ENCODE measurements at places on chromosomes 5 and 9.
A peak's percentile ranks its signal among the peaks of the same experiment; 100 is the strongest.

GRCh38 chr5:141617128-141617527, 1.7 kb downstream of the DIAPH1 start:
- no peak for DNase-seq

DNA sequence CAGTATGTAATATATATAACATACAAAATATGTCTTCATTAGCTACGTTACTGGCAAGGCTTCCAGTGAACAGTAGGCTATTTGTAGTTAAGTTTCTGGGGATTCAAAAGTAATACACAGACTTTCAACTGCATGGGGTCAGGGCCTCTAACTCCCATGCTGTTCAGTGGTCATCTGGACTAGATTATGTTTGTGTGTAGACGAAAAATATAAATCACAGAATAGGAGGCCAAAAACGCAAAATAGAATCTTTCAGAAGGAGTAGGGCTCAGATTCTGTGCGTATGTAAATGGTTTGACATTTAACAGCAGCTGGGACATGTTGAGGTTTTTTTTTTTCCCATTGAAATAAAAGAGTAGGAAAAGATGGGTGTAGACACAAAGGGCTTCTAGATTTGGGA, 1048.7 kb upstream of the WWC1 start:
- DNase-seq: no peak

GRCh38 chr9:131810351-131811170, 70.7 kb upstream of the RAPGEF1 start:
- DNase-seq: peak; percentile 16

GRCh38 chr9:78213712-78214111, 22.2 kb upstream of the CEP78 start:
- DNase-seq: peak; percentile 57

GRCh38 chr5:73719632-73720031, 93.6 kb downstream of the ARHGEF28 start:
- DNase-seq: no peak

- DNase-seq: no peak
These were observed 127.8 kb upstream of the RAPGEF1 start for GRCh38 chr9:131867611-131868192.

DNA sequence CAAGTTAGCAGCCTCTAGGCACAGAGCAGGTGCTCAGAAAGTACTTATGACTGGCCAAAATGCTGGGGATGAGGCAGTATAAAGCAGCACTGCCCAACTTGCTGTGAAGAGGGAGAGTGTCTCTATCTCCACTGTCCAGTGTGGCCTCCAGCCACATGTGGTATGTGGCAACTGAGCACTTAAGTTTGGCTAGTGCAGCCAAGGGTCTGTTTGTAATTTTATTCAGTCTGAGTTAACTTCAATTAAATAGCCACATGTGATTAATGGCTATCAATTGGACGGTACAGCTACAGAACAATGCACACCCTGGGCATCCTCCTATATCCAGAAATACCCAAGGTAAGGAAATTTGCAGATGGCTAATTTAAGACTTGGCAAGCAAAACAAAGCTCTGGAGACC, 26.9 kb downstream of the ROR2 start:
- DNase-seq: no peak

- no peak for DNase-seq
These were observed 533.1 kb downstream of the NTRK2 start for GRCh38 chr9:85202596-85202995.

DNA sequence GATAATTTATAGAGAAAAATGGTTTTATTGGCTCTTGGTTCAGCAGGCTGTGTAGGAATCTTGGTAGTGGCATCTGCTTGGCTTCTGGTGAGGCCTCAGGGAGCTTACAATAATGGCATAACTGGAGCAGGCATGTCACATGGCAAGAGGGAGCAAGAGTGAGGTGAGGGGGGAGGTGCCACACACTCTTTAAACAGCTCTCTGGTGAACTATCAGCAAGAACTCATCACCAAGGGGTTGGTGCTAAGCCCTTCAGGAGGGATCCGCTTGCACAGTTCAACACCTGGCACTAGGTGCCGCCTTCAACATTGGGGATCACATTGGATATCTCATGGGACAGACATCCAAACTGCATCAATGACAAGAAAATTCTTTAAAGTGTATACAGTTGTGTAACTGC, 10.5 kb downstream of the GPBP1 start:
- peak; percentile 54 for DNase-seq

DNA sequence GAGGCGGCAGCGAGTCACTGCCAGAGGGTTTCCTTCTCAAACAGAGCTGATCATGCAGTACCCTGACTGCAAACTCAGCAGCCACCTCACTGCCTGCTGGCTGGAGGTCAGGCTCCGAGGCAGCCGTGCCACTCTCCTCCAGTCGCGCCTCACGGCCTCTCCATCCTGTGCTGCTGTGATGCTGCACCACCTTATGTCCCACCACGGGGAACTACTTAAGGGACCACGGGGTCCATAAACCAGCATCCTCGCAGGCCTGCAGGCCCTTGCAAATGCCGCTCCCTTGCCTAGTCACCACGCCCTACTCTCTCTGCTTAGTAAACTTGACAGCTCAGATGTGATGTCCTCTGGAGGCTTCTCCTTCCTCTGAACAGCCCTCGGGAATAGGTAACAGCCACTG, 99.2 kb downstream of the CRB2 start:
- DNase-seq: no peak

DNA sequence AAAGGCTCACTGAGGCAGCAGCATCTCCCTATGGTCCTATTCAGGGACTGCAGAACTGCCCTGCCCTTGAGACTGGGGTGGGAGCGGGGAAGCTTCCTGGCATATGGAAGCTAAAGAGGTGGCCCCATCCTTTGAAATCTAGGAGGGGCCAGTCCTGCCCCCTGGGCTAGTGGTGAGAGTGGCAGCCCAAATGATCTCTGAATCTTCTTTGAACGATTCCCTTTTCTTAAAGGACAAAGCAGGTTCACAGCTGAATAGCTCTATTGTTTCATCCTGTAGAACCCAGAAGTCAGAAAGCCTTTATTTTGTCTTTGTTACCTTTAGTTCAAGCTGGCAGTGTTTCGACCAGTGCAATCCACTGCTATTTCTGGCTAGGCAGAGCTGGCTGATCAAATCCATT, 741.9 kb downstream of the IRX1 start:
- DNase-seq: no peak

GRCh38 chr9:20244271-20244670, 378.0 kb downstream of the MLLT3 start:
- DNase-seq: no peak

DNA sequence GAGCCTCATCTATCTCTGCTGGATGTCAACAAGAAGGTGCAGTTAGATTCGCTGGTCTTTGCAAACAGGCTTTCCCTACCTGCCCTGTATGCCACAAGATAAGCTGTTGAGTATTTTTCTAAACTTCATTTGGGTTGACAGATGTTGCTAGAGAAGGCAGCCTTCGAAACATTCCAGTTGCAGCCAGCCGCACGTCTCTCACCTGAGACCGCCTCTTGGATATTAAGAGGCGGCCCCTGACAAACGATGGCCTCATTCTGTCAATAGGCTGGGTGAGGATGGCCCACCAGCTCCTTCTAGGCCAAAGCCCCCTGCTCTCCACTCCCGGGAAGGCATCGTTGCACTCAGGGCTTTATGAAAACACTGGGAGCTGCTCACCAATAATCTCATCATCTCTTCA, 181.6 kb downstream of the DAB2IP start:
- DNase-seq: no peak

DNA sequence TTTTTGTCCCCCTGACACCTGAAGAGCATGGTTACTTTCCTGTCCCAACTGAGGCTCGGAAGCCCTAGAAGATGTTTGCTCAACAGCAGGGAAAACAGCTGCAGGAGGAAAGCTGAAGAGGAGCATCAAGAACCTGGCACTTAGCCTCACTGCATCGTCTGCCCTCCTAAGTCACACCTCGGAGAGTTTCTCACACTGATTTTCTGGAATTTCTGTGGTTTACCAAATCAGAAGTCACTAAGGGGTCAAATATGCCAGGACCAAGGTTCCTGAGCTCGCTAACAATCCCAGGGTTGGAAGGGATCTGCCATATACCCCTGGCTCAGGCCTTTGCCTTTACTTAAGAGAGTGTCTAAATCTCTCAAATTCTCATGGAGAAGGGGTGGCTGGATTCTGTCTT, 5.3 kb downstream of the IL12B start:
- no peak for DNase-seq

DNA sequence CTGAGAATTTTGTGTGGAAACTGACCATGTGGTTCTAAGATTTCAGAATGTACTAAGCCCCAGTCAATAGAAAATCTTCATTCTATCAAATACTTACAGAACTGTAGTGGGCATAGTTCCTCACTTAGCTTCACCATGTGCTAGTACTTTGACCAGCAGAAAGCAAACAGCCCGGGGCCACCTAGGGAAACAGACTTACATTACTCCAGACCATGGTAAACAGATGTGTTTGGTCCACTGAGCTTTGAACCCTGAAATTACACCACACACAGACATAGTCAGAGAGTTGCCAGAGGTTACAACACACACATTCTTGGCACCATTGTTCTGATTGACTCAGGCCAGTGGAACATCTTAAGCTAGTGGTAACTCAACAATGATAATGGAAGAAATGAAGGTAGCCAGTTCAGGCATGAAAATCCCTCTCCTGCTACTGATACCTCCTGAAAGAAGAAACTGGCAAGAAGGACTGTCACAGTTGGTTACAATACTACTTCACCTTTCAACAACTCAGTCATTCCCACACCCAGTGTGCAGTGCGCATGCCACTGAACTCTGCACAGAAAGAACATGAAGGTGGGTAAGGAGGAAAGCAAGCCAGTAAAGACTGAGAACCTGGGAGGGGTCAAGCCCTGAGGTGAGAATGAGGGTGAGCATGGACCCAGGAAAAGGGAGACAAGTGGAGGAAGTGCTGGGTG, 18.7 kb upstream of the LECT2 start:
- DNase-seq: no peak

DNA sequence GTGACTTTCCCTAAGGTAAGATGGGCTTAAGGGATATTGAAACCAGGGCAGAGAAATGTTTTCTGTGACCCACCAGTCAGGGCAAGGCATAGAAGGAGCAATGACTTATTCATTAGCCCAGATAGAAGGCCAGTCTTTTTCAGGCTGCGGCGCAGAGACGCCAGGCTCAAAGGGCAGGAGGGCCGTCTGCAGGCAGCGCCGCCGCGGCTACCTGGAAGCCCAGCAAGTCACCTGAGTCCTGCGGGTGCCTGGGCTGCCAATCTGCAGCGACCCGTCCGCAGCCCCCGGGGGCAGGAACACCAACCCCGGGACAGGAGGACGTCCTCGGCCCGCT, 322 bp upstream of the SH3GL2 start:
- no peak for DNase-seq

- no peak for DNase-seq
These were observed 67.6 kb upstream of the BASP1 start for GRCh38 chr5:17149786-17150185.

DNA sequence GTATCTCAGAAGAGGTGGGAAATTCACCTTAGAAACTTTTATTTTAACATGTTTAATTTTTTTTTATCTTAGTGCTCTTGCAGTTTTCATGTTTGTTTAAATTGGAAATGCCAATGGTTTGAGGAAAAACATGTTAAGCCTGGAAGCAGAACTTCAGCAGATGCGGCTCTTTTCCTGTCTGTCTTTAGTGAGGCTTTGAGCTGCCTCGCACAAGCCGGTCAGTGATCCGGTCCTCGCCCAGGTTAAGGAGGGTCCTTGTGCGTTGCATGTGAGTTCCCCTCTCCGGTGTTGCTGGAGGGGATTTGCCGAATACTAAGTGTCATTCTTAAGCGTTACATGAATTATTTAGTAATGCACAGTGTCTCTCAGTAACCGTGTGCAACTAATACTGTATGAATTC, 9.4 kb upstream of the PLEKHG4B start:
- DNase-seq: no peak

GRCh38 chr5:103569313-103570060, 6.9 kb upstream of the NUDT12 start:
- DNase-seq: no peak

DNA sequence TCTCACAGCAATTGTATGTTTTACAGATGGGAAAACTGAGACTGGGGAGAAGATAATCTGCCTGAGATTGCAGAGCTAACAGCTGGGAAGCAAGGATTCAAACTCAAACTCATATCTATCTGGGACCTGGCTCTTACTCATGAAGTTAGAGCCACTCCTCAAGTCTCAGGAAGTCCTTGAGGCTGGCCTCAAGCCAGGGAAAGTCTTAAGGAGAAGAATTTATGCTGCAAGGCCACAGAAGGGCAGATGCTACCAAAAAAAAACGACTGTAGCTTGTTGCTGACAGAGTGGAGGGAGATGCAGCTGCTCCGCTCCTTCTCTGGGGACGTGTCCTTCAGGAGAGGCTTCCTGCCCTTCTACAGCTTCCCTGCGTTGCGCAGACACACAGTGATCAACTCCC, 39.8 kb downstream of the BARHL1 start:
- no peak for DNase-seq

- DNase-seq: no peak
These were observed 4.6 kb downstream of the IER5L start for GRCh38 chr9:129173296-129174101.

- DNase-seq: no peak
These were observed 192.7 kb upstream of the ADAMTSL1 start for GRCh38 chr9:18281291-18281690.

- DNase-seq: no peak
These were observed 15.2 kb upstream of the NEK6 start for GRCh38 chr9:124242331-124243194.

GRCh38 chr5:76718381-76718832, 2.5 kb downstream of the F2R start:
- no peak for DNase-seq

GRCh38 chr5:126919566-126919965, 110.8 kb downstream of the MARCHF3 start:
- DNase-seq: no peak

GRCh38 chr5:121949885-121950284, 11.9 kb upstream of the SRFBP1 start:
- DNase-seq: peak; percentile 51

DNA sequence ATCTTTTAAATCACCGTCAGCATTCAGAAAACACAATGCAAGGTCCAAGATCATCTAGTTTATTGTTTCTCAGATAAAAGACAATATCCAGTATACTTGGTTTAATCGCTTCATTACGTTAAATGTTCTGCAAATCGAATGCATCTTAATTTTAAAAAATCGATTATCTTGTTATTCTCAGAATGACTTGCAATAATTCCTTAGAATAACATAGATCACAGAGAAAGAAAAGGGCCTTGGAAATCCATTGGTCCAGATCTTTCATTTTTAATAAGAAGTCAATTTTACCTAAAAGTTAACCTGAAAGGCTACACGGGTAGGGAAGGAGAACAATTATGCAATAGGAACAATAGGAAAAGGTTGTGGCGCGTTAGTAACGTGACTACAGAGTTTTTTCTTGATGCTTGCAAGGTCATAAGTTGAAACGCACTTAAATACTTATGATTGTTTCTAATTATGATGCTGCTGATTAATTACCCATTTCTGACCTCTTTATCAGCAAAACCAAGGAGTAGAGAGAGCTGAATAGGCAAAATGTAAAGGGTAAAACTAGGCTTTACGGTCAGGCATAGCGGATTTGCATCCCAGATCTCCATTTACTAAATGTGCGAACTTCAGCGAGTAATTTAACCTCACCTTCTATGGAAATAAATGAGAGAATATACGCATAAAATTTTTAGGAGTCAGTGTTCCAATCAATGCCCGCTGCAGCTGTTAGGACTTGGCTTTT, 769 bp upstream of the LYRM7 start:
- DNase-seq: no peak

GRCh38 chr9:20996809-20997208, 34.6 kb downstream of the HACD4 start:
- DNase-seq: peak; percentile 64

GRCh38 chr5:125197321-125197720, 450.9 kb upstream of the ZNF608 start:
- no peak for DNase-seq

- DNase-seq: no peak
These were observed 107.2 kb upstream of the ARRDC3 start for GRCh38 chr5:91490316-91490715.
